ENCODE measurements at places on chromosomes 2 and 18.

- DNase-seq, result no peak
These were observed 9.6 kb upstream of the ALS2 start for GRCh38 chr2:201790291-201790690.

DNA sequence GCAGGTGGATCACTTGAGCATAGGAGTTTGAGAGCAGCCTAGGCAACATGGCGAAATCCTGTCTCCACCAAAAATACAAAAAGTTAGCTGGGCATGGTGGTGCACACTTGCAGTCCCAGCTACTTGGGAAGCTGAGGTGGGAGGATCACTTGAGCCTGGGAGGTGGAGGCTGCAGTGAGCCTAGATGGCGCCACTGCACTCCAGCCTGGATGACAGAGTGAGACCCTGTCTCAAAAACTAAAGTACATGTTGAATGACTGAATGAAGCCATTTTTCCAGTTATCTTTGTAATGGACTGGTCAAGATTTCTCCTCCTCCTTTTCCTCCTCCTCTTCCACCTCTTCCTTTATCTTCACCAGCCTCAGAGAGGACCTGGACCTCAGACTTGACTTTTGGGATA is 272.0 kb downstream of the SMAD2 start:
- DNase-seq, result no peak

GRCh38 chr2:108226564-108226963 is 13.2 kb upstream of the SULT1C3 start:
- no peak for DNase-seq

DNA sequence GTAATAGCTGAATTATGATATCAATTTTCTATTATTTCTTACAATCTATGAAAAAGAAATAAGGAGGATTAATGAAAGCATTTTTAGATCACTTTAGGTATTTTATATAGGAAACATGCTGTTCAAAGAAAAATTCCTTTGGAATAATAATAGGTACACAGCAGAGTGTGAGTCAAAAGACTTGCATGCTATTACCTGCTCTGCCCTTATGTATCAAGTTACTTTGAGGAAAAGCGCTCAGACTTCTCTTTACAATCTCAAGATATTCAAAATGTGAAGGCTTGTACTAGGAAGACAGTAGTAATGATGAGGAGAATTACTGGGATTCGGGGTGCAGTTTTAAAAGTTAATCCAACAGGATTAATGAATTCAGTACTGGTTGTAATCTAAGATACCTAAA is 29.1 kb upstream of the RNU4ATAC start:
- no peak for DNase-seq

- no peak for DNase-seq
These were observed 24.7 kb upstream of the SERPINB5 start for GRCh38 chr18:63451799-63452660.

DNA sequence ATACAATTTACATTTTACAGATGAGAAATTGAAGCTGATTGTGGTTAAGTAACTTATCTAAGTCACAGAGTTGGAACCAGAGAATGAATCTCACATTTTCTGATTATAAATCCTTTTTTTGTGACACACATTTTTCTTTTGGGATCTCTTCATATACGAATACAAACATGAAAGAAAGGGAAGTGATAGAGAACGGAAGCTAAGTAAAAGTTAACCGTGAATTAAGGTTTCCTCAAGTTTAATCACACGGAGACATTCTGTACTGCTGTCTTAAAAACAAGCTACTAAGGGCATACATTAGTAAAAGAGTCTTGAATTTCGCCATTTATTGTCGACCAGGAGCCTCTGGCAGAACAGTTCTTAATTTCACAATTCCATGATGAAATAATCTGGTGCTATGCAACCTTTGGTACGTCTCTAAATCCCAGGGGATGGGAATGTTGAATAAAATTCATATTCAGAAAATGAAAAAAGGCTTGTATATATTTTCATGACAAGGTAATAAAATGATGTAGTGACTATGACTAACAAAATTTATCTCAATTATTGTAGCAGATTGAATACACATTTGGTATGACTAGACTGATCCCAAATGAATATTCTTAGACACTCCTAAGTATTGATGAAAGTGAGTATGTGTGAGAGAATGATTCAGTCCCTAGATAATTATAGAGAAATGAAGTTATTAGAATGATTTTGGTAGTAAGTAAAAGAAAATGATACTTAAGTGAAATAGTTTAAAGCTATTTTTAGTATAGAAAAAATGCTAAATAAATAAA is 40.3 kb upstream of the ZSWIM2 start:
- DNase-seq, result peak; percentile 8

DNA sequence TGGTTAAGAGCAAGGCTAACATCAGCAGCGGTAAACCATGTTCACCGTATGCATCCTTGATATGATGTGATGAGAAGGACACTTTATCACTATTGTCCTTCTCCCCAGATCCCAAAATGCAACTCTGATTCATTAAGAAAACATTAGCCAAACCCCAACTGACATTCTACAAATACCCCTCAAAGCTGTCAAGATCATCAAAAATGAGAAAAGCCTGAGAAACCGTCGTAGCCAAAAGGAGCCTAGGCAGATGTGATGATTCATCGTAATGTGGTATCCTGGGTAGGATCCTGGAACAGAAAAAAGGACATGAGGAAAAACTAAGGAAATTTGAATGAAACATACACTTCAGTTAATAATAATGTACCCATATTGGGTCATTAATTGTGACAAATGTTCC is 67.3 kb upstream of the ST6GAL2 start:
- DNase-seq, result no peak

DNA sequence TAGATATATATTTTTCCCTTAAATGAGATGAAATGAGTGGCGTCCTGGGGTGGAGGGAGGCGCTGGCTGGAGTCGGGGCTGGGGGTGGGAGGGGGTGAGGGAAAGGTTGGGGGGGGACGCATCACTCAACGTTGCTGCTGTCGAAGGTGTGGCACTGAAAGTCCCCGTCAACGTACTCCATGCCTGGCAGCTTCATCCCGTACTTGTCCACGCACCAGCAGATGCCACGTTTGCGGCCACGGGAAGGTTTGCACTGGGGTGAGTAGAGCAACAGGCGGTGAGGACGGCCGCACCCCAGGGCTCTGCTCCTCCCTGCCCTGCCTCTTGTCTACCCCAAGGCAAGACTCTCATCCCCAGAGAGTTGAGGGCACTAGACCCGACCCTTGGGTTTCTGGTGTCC is 18.7 kb downstream of the IGFBP5 start:
- no peak for DNase-seq

GRCh38 chr2:86686905-86687304 is 33.2 kb upstream of the RMND5A start:
- DNase-seq, result no peak

DNA sequence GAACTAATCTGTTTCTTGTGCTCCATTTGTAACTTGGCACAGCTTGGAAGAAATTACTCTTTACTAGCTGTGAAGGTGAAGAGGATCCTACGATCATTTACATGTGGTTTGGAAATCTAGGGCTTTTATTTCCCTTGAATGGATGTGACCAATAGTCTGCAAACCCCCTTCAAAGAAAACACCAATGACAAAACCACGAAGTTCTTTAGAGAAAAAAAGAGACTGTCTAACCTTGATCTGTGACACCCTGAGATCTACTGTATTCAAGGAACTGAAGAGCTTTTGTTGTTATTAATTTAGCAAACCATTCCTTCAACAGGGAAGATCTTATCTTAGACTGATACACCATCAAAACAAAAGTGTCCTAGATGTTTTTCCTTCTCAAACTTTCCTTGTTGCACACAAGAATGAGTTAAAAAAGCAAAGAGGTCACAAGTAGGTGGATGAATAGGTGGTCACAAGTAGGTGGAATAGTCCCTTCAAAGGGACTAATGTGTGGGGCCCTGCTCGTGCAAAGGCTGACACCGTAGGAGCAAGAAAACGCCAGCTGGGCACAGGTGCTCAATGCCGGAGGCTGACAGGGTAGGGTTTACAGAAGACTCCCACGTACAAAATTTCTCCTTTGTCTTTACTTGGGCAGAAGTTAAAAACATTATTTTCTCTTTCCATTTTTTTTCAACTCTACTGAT is 95.6 kb upstream of the ITGB6 start:
- no peak for DNase-seq

DNA sequence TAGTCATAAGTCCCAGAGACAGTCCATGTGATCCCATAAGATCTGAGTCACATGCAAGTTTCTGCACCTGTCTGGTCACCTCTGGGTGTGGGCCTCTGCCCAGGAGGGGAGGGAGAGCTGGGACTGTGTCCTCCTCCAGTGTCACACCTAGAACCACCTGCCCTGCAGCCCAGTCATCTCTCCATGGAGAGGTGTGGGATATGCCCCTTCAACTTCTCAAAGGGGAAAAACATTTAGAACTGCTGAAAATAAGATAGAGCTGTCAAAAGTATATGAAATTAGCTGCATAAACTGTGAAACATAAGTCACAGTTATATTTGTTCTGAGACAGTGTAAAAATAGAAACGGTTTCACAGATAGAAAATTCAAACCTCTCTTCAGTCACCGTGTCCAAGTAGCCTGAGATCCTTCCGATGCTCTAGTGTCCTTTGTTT is 55.4 kb downstream of the NGEF start:
- no peak for DNase-seq

DNA sequence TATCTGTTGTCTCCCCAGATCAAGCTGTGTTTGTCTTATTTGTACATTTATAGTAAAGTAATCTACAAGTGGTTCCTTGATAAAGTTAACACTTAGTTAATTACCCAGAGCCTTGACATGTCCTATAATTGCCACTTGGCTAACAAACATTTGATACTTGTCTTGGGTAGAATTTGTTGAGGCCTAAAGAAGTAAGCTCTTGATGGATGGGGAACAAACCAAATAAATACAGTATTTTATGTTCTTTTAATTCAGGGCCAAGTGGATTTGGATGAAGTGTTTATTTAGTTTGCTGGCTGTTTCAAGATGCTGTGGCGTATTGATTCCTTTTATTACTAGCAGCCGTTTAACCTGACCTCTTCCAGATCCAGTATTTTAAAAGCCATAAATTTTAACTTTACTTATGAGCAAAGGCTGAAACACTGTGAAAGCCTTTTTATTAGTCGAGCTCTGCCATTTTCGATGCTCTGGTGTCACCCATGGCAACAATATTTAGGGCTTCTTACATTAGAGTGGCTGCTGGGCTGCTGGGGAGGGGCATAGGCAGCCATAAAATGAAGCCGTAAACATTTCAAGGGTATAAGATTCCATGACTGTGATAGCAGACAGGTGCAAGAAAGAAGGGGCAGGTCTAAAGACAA is 401.6 kb upstream of the NRP2 start:
- no peak for DNase-seq

DNA sequence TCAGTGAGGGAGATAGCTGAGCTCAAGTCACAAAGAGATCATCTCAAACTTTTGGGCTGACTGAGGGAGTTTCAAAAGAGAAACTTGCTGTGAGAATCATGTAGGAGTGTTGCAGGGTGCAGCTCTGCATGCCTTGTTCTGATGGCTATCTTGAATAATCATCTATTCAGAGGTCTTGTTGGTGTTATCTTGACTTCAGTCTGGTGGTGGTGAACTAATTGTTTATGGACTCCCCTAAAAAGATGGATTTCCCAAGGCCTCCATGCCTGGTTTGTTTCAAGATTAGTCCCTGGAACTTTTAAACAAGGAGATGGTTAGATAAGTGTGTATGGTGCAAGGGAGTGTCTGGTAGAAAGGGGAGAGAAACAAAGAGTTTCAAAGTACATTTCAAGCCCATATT is 29.8 kb downstream of the SLC39A6 start:
- no peak for DNase-seq

DNA sequence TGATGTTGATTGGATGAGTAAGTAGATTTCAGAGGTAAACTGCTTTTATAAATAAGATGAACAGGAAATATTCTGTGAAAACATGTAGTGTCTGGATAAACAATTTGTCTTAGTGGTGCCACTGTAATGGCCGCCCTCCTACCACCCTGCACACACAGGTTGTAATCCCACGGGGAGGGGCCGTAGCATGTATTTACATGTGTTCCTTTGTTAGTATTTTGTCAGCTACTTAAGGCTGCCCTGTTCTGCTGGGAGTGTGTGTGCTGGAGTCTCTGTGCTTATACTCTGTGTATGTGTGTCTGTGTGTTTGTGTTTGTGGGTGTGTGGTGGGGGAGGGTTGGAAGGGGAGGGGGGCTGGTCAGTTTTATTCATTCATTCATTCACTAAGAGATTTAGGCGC is 5.1 kb downstream of the TSHZ1 start:
- DNase-seq, result no peak

GRCh38 chr2:223599640-223600380 is 2.4 kb downstream of the SCG2 start:
- no peak for DNase-seq

GRCh38 chr2:109663721-109664120 is 49.6 kb downstream of the SOWAHC start:
- DNase-seq, result peak; percentile 51

DNA sequence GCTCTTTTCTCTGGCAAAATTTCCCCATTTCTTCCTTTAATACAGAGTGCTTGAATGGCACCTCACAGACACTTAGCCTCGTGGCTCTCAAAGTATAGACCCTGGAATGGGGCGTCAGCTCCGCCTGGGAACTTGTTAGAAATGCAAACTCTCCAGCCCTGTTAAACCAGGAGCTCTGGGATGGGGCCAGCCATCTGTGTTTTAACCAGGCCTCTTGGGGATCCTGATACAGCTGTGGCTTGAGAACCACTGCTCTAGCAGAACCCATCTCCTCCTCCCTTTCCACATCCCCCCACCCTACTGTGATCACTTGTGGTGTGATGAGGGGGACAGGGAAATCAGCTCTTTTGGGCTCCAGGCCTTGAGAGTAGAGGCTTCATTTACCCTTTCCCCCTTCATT is 15.9 kb downstream of the LTBP1 start:
- DNase-seq, result no peak

DNA sequence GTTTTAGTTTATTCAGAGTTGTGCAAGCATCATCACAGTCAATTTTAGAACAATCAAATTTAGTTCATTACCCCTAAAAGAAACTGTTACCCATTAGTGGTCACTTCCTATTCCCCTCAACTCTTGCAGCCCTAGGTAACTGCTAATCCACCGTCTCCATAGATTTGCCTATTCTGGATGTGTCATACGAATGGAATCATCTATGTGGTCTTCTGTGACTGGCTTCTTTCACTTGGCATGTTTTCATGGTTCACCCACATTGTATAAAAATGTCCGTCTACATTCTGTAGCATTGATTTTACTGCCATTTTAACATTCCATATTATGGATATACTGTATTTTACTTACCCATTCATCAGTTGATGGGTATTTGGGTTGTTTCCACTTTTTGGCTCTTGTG is 5.3 kb upstream of the CEP68 start:
- no peak for DNase-seq

- no peak for DNase-seq
These were observed 2.8 kb upstream of the PPP4R3B start for GRCh38 chr2:55620123-55620779.
